ENCODE measurements at places on chromosomes 2 and 18.

DNA sequence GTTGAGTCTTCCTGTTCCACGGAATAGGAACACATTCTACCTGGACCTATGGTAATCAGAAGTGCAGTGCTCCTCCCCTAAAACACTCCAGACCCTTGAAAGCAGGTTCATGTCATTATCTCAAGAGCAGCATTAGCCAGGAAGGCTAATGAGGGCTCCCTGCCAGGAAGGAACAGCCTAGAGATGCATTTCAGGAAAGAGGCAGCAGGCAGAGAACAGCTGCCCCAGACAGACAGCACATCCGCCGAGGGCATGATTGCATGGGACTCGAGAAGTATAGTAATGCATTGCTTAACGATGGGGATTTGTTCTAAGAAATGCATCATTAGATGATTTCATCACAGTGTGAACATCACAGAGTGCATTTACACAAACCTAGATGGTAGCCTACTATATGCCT is 171.5 kb downstream of the ALK start:
- DNase-seq = no peak

DNA sequence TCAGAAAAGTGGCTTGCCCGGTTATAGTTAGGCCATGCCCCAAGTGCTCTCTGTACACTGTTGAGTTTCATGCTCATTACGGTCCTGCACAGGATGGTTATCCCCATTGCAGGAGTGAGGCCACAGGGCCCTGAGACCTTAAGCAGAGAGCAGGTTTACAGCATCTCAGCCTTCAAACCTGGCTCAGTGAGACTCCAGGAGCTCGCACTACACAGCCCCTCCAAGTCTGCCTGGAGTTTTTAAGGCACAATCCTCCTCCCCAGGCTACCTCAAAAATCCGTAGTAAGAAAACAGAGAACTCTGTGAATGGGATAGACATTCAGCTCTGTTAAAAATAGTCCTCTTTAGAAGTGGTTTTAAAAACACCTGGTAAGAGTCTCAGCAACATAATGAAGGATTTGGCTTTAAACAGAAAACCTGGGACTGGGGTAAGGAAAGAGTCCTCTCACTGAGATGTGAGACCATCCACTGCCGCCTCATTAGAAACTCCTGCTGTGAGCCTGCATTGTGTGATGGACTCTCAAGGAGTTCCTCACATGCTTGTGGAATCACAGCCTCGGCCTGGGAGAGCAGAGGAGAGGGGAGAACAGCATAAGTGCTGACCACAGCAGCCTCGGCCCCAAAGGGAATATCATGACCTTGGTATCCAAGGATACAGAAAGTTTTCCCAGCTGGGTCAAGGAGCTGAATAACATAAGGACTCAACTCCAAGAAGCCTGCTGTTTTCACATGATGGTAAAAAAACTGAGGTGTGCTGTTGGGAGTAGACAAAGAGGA is 214.8 kb downstream of the ATAD2B start:
- peak; percentile 50 for DNase-seq

- no peak for DNase-seq
Measured at GRCh38 chr18:58562999-58563667, 65.8 kb downstream of the ALPK2 start.

DNA sequence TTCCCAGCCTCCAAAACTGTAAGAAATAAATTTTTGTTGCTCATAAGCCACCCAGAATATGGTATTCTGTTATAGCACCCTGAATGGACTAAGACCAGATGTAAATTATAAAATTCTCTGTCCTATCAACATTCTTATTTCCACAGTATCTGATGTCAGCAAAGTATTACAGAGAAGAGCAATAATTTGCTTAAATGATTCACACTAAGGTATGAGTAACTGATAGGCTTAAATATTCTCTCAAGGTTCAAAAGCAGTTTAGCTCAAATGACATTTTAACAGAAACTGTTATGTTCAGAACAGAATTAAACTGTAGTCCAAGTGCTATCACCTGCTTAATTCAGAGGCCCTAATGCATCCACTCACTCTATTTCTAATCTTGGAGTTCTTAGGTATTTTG is 12.8 kb downstream of the SESTD1 start:
- DNase-seq = peak; percentile 16

- DNase-seq = no peak
Measured at GRCh38 chr18:35750929-35751328, 169.4 kb downstream of the GALNT1 start.

GRCh38 chr2:102251042-102251848 is 60.1 kb upstream of the IL1RL1 start:
- DNase-seq = no peak

- no peak for DNase-seq
Measured at GRCh38 chr18:52337276-52337675, 2.7 kb upstream of the DCC start.

DNA sequence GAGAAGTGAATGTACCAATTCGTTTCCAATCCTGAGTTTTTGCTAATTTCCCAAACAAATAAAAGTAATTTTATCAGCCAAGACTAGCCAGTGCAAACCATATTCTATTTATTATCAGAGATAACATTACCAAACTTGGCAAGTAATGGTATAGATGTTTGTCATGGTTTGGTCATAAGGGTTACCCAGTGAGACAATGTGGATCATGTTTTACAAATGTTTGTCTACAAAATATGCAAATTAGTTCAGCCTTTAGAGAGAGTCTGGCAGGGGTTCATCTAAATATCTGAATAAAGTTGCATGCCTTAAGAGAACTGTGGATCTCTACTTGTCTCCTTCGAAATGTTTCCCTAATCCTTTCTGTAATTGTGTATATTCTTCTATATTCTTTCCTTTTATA is 152.2 kb downstream of the KCNH7 start:
- DNase-seq = no peak

DNA sequence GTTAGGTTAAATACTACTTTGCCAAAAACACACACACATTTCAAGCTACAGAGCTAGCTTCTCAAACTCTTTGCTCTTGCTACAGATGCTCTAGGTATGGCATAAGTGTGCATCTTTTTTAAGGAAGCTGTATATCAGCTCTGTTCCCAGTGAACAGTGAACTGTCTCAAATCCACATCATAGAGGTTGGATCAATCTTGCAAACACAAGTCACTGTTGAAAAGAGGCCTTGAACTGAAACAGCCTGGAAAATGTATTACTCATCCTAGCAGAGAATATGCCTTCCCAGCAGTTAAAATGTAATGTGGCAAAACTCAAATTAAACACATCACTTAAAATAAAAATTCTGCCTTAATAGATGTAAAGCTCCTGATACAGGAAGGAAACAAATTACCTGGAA is 151.8 kb downstream of the WDPCP start:
- no peak for DNase-seq

DNA sequence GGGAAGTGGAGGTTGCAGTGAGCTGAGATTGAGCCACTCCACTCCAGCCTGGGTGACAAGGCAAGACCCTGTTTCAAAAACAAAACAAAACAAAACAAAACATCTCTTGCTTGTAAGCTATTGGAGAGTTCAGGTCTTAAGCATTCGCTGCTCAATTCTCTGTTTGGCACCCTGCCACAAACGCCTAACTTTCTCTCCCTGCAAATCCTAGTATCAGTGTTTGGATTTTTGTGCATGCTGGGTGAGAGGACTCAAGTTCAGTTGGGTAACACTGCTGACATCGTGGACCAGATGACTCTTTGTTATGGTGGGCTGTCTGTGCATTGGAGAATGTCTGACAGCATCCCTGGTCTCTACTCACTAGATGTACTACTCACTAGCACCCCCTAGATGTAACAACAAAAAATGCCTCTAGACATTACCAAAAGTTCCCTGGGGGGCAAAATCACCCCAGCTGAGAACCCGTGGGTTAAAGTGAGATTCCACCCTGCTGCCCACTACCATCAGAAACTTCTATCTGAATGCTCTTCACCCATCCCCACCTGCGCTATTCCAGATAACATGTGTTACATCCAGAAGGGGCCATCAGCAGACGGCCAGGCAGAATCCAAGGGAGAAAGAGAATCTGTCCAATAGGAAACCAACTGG is 50.9 kb downstream of the CACNB4 start:
- DNase-seq = no peak

GRCh38 chr2:132253496-132254305 is 91.9 kb upstream of the ANKRD30BL start:
- no peak for DNase-seq

GRCh38 chr18:1505856-1506255 is 601.2 kb downstream of the ADCYAP1 start:
- DNase-seq = no peak

GRCh38 chr18:79378536-79379250 is 17.0 kb upstream of the NFATC1 start:
- DNase-seq = peak; percentile 68

GRCh38 chr2:46275995-46276394 is 21.2 kb upstream of the EPAS1 start:
- DNase-seq = no peak

- DNase-seq = no peak
Measured at GRCh38 chr2:209619782-209620181, 151.8 kb upstream of the UNC80 start.

- DNase-seq = no peak
Measured at GRCh38 chr2:222193328-222193983, 105.3 kb downstream of the PAX3 start.

- no peak for DNase-seq
Measured at GRCh38 chr18:38752430-38752829, 1186.8 kb upstream of the CELF4 start.

- DNase-seq = no peak
Measured at GRCh38 chr2:176121190-176122051, 1.1 kb upstream of the HOXD9 start.

GRCh38 chr2:67463810-67464209 is 66.7 kb downstream of the ETAA1 start:
- no peak for DNase-seq

DNA sequence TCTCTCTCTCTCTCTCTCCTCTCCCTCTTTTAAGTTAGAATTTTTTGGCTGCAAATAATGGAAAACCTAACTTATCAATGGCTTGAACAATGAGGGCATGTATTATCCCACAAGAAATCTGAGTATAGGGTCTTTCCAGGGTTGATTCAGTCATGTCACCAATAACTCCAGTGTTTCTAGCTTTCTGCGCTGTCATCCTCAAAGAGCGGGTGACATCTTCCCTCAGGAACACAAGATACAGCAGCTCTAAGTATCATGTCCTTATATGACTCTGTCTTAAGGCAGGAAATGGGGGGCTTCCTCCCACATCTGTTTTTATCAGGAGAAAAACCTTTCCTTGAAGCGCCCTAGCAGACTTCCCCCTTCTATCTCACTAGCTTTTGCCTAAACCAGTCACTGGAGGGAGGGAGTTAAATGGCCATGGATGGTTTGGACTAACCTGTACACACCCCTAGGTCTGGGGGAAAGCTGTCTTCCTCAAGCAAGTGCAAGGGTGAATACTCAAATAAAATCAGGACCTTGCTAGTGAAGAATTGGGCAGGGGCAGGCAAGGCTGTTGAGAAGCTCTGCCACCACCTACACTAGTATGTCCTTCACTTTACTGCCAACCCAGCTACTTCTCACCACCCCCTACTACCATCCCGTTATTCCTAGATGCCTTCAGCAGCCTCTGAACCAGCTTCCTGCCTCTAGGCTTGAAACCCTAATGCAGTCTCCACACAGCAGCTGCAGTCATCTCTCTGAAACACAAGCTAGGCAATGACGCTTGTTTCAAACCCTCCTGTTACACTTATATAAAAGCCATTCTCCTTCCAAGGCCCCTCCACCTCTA is 7.5 kb upstream of the TUBA4A start:
- DNase-seq = no peak

GRCh38 chr18:58960946-58961722 is 96.5 kb downstream of the ZNF532 start:
- DNase-seq = peak; percentile 91

DNA sequence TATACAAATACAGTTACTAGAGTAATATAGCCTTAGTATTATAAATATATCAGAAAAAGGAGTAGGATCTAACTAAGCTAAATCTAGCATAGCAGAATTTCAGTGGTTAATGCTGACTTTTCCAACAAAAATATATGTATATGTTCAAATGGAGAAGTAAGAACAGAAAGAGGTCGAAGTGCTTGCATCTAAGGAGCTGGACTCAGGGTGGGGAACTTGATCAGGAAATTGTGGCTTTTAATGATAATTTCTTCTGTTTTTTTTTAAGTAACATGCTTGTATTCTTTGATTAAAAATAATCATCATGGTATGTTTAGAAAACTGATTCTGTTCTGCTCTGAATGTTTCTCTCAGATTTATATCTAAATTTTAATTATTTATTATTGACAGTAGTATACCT is 327.1 kb downstream of the GALNT13 start:
- no peak for DNase-seq

DNA sequence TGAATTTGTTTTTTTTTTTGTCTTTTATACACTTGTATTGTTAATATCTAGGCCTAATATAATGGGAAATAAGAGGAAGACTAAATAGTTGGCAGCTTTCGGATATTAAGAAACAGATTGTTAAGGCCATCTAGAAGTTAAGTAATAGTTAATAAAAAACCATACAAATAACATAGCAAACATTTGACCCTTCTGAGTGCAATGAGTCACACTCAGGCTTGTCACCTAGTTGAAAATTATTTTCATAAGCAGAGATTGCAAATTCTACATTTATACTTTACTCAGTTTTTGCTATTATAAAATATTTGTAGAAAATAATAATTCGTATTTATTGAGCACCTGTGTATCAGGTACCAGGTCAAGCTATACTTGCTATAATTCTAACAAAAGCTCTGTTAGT is 2.4 kb downstream of the NUP35 start:
- no peak for DNase-seq

DNA sequence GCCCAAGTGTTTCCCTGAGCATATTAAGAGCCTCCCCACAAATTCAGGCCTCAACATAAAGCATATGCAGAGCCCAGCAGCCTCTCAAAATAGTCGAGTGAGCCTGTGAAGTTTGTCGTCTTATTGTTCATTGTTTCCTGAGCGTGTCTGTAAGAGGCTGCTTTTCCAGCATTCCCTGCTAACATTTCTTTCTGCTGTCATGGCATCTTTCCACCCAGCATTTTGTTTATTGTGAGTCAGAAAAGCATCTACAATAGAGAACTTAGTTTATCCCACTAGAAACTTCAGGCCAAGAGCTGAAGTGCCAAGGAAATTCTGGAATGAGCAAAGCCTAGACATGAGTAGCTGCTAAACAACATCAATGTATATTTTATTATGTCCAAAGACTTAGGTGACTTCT is 46.3 kb upstream of the STAM2 start:
- peak; percentile 92 for DNase-seq

DNA sequence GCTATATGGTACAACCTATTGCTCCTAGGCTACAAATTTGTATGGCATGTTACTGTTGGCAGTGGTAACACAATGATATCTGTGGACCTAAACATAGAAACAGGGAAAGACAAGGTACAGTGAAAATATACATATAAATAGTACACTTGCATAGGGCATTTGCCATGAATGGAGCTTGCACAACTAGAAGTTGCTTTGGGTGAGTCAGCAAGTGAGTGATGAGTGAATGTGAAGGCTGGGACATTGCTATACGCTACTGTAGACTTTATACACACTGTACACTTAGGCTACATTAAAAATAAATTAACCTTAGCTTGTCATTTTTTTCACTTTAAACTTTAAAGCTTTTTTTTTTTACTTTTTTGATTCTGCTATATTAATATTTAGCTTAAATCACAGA is 500.0 kb upstream of the SETBP1 start:
- DNase-seq = peak; percentile 13

Measured in fibroblast of the aortic adventitia (primary cell).